ENCODE measurements at places on chromosomes 7 and 10. TPM values are rescaled to one million over a fixed set of nuclear protein-coding genes. Genes with fewer than 3 reads are reported as not detected.

- peak; percentile 46 for DNase-seq
Observed at GRCh38 chr10:91901784-91902677, 7.3 kb downstream of the FGFBP3 start.

GRCh38 chr7:134890246-134891240 lies 95.8 kb upstream of the AGBL3 start:
- no peak for DNase-seq

DNA sequence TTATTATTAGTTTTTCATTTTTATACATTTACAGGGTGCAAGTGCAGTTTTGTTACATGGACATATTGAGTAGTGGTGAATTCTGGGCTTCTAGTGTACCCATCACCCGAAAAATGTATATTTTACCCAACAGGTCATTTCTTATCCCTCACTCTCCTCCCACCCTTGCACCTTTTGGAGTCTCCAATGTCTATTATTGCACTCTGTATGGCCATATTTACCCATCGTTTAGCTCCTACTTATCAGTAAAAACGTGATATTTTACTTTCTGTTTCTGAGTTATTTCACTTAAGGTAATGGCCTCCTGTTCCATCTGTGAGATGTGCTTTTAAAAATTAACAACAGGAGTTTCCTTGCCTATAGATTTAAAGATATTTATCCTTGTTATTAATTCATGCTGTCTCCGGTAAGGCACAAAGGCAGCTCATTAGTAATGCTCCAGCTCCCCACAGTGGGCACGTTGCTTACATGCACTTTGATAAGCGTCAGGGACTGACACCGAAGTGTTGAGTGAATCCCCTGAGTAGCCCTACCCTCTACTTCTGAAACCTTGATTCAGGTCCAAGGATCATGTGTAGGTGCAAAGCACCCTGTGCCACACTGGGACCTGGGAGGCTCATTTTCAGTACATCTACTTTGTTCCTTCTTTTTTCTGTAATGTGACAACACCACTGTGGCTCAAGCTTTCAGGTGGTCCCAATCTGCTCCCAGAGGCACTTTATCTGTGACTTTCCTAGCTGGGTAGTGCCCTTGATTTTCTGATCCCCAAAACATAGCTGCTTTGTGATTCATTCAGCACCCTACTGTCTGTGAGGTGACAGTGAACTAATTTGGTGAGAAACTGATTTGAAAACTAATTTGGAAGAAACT lies 27.3 kb downstream of the HYAL4 start:
- peak; percentile 32 for DNase-seq

- no peak for DNase-seq
Observed at GRCh38 chr10:60952846-60953220, 8.8 kb upstream of the RHOBTB1 start.

DNA sequence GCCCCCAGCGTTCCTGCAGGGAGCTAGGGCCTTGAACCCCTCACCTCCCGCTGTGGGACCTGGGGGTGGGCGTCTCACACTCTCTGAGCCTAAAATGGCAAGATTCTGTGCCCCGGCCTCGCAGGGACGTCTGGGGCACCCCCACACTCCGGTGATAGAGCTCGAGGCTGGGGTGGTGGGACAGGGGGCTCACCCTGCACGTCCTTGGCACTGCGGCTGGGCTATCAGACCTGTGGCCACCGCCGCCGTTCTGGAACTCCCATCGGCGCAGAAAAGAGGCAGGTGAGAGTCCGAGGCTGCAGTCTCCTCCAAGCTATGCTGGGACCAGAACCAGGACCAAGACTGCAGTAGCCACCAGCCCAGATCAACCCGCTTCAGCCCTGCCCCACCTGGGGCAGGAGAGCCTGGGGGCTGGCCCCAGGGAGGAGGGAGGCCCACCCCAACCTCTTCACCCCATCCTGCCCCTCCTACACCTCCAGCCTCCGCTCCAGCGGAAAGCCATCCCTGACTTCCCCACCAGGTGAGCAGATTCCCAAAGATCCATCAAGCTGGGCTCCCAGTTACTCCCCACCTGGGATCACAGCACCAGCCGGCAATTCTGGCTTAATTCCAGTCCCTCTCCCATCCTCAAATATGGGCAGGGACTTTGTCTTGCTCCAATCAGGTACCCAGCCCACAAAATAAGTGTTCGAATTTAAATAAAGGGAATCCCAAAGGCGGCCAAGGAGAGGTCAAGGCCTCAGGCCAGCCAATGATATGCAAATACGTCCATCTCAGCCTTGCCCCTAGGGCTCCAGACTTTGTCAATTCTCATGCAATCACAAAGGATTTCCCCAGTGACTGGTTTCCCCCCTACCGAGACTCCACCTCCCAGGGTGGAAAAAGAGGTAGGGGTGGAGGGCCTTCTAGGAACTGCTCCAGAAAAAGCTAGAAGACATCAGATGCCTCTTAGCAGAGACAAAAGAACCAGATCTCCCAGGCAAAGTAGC lies 16.4 kb downstream of the TNRC18 start:
- no peak for DNase-seq

GRCh38 chr10:84008878-84009277 lies 130.4 kb upstream of the GHITM start:
- no peak for DNase-seq

Gene TRPV5
- polyA plus RNA-seq = not detected

Gene ARHGAP22
- polyA plus RNA-seq = 2.3 TPM

Gene CACUL1
- polyA plus RNA-seq = 11.0 TPM

Measured in urinary bladder (tissue), 4 donors.